Stimulated activated CD8-positive, alpha-beta memory T cell treated with anti-CD3 and anti-CD28 coated beads, Interleukin-4, amount 100 ng/mL, for 4 hours (primary cell): ENCODE measurements at places on chromosomes 2 and 18.
A peak's percentile ranks its signal among the peaks of the same experiment; 100 is the strongest.

DNA sequence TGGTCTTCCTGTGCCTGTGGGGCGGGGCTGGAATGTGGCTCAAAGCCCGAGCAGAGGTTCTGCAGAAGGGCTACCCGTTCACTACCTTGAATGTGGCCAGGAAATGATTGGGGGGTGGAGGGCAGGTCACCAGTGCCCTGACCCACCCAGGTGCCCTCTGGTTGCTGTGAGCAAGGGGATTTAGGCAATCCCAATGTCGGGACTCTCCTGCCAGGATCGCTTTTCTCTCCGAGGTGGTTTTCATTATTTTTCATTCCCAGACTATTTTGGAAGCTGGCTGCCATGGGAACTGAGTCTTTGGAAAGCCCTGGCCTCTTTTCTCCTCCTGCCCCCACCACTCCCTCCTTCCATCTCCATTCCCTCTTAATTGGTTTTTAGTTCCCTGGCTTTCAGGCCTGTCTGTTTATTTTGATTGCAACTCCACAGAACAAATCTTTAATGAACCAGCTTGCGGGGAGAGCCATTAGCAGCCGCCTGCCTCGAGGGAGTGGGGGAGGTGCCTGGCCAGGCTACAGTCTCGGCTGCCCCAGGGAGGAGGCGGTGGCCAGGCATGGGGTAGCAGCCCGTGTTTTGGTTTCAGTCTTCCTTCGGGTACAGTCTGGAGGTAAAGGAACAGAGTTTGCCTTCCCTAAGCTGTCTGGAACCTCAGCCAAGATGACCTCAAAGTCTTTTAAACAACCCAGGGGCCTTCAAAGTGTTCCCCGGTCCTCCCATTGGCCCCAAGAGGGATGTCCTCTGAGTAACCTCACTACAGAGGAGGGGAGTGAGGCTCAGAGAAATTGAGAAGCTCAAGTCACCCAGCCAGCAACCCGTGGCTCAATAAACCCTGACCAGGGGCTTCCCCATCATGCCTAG, 114.4 kb upstream of the HAAO start:
- DNase-seq, result no peak

- no peak for DNase-seq
Measured at GRCh38 chr2:134671513-134671912, 47.3 kb downstream of the TMEM163 start.

- DNase-seq, result no peak
Measured at GRCh38 chr2:140173790-140174189, 1393.6 kb upstream of the NXPH2 start.

GRCh38 chr2:64454386-64455332, 697 bp downstream of the LGALSL start:
- DNase-seq, result peak; percentile 24

GRCh38 chr2:191666732-191667131, 11.2 kb upstream of the NABP1 start:
- no peak for DNase-seq

GRCh38 chr2:20649576-20649975, 1.3 kb downstream of the HS1BP3 start:
- no peak for DNase-seq
